ENCODE measurements at places on chromosomes 7 and 10. TPM values are rescaled to one million over a fixed set of nuclear protein-coding genes. Genes with fewer than 3 reads are reported as not detected.

GRCh38 chr10:103691723-103692435 lies 163.5 kb downstream of the SH3PXD2A start:
- no peaks in the 10 kb centered on the region for H3K27me3 ChIP-seq
- no peak for DNase-seq
- H3K4me1 ChIP-seq: peaks cover 20% of the 10 kb centered on the region

GRCh38 chr10:88477343-88478085 lies 105.6 kb downstream of the RNLS start:
- H3K27ac ChIP-seq: no peak overlapping the region
- DNase-seq: no peak

DNA sequence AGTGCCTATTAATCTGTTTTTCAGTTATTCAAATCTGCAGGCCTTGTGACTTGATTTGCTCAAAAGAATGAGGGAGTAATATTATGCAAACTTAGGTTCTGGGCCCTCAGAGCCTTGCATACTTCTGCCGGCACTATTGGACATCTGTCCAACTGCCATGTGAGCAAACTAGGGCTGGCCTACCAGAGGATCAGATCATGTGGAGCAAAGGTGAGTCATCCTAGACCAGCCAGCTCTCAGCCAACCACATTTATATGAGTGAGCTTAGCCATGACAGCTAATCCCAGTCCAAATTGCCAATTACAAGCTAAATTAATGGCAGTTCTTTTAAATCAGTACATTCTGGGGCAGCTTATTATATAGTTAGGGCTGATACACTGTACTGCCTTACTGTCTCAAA lies 69.6 kb downstream of the SDHAF3 start:
- H3K4me1 ChIP-seq: no peaks in the 10 kb centered on the region
- DNase-seq: no peak
- no peak overlapping the region for H3K27ac ChIP-seq
- no peak overlapping the region for H3K4me3 ChIP-seq
- no peaks in the 10 kb centered on the region for H3K27me3 ChIP-seq

- H3K27me3 ChIP-seq: no peaks in the 10 kb centered on the region
- peaks cover 4% of the 10 kb centered on the region for H3K36me3 ChIP-seq
- peak; percentile 95 for DNase-seq
These were observed 15.4 kb downstream of the CTBP2 start for GRCh38 chr10:125144693-125145623.

Gene ITPRID1
- total RNA-seq: not detected

DNA sequence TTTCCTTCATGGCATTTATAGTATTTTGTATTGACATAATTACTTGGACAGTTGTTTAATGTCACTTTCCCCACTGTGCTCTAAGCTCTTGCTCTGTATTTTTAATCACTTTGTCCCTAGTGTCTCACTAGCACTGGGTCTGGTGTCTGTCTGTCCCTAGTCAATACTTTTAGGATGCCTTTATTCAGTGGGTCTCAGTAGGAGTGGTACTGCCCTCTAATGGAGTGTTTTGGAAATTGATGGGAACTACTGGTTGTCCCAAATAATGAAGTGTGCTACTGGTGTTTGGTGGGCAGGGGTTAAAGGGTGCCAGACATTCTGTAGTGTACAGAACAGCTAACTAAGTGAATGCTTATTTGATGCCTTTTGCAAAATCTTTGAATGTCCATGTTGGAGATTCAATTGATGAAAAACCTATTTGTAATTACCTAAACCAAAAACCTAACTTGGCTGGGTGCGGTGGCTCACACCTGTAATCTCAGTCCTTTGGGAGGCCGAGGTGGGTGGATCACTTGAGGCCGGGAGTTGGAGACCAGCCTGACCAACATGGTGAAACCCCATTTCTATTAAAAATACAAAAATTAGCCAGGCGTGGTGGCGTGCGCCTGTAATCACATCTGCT lies 33.3 kb downstream of the CDK14 start:
- no peaks in the 10 kb centered on the region for H3K36me3 ChIP-seq
- no peak overlapping the region for H3K4me3 ChIP-seq
- H3K27me3 ChIP-seq: no peaks in the 10 kb centered on the region

GRCh38 chr10:3107426-3107961 lies 40.1 kb downstream of the PFKP start:
- H3K36me3 ChIP-seq: peaks cover 74% of the 10 kb centered on the region
- peak overlapping the region; percentile 97 for H3K27ac ChIP-seq
- no peaks in the 10 kb centered on the region for H3K27me3 ChIP-seq
- peak overlapping the region; percentile 12 for H3K4me3 ChIP-seq

- no peaks in the 10 kb centered on the region for H3K27me3 ChIP-seq
- H3K4me1 ChIP-seq: peaks cover 52% of the 10 kb centered on the region
- peak; percentile 87 for DNase-seq
- no peak overlapping the region for H3K4me3 ChIP-seq
These were observed 290.7 kb downstream of the CCDC3 start for GRCh38 chr10:12710594-12711349.

GRCh38 chr10:117139581-117140524 lies 1.8 kb upstream of the VAX1 start:
- H3K4me3 ChIP-seq: no peak overlapping the region
- H3K27ac ChIP-seq: no peak overlapping the region
- no peaks in the 10 kb centered on the region for H3K36me3 ChIP-seq
- DNase-seq: peak; percentile 62
- H3K27me3 ChIP-seq: peaks cover 76% of the 10 kb centered on the region

- peaks cover 10% of the 10 kb centered on the region for H3K4me1 ChIP-seq
- no peaks in the 10 kb centered on the region for H3K36me3 ChIP-seq
- H3K27me3 ChIP-seq: no peaks in the 10 kb centered on the region
- H3K27ac ChIP-seq: no peak overlapping the region
- no peak for DNase-seq
- H3K4me3 ChIP-seq: no peak overlapping the region
These were observed 32.1 kb downstream of the SGCE start for GRCh38 chr7:94623820-94624219.

- H3K4me1 ChIP-seq: peaks cover 9% of the 10 kb centered on the region
- H3K36me3 ChIP-seq: no peaks in the 10 kb centered on the region
- H3K27me3 ChIP-seq: peaks cover 11% of the 10 kb centered on the region
These were observed 3.2 kb upstream of the VSTM4 start for GRCh38 chr10:49118430-49119074.

DNA sequence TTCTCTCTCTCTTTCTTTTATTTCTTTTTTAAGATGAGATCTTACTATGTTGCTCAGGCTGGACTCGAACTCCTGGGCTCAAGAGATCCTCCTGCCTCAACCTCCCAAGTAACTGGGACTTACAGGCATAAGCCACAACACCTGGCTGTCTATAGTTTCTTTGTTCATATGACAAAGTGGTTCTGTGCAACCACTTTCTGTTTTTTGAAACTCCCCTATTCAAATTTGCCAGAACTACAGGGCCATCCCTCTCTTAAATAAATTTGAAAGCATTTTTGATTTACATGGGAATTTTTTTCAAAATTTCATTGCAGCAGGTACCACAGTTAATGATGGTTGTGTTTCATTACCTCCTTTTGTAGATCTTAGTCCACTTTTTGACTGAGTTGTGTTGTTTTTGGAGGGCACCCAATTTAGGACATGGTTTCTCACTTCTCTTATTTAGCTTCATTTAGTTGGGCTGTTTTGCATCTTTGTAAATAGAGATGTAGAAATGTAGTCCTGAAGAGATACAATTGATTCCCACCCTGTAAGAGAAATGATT lies 119.2 kb downstream of the LRRC4 start:
- no peak overlapping the region for H3K4me3 ChIP-seq
- peaks cover 11% of the 10 kb centered on the region for H3K4me1 ChIP-seq
- H3K27me3 ChIP-seq: no peaks in the 10 kb centered on the region
- DNase-seq: no peak

Gene PCLO
- under 0.01 TPM for total RNA-seq

GRCh38 chr7:10888861-10889260 lies 84.8 kb upstream of the PHF14 start:
- no peaks in the 10 kb centered on the region for H3K4me1 ChIP-seq
- H3K36me3 ChIP-seq: no peaks in the 10 kb centered on the region
- peak; percentile 83 for DNase-seq
- H3K27ac ChIP-seq: no peak overlapping the region
- no peak overlapping the region for H3K4me3 ChIP-seq

Gene LEP
- total RNA-seq: 0.36 TPM

DNA sequence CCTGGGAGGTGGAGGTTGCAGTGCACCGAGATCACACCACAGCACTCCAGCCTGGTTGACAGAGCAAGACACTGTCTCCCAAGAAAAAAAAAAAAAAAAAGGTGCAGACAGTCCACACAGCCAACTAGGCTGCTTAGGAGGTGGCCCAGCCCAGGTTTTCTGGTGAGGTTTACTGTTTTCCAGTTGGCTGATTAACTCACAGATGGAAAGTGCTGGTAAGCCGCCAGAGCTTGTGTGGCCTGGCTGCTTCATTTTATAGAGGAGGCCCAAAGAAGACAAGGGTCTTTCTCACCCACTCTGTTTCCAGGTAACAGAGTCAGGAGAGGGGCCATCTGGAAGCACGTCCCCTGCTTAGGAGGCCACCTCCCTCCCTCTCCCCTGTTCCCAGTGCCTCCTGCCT lies 6.2 kb downstream of the RHBDD2 start:
- peaks cover 53% of the 10 kb centered on the region for H3K36me3 ChIP-seq
- H3K4me1 ChIP-seq: peaks cover 10% of the 10 kb centered on the region
- no peaks in the 10 kb centered on the region for H3K27me3 ChIP-seq
- DNase-seq: no peak
- H3K4me3 ChIP-seq: no peak overlapping the region

GRCh38 chr7:106914018-106914607 lies 49.0 kb downstream of the PIK3CG start:
- H3K4me3 ChIP-seq: no peak overlapping the region
- no peaks in the 10 kb centered on the region for H3K36me3 ChIP-seq
- no peaks in the 10 kb centered on the region for H3K4me1 ChIP-seq
- no peak for DNase-seq
- H3K27me3 ChIP-seq: no peaks in the 10 kb centered on the region

Gene TMEM184A
- total RNA-seq: under 0.01 TPM

GRCh38 chr7:155213385-155213784 lies 84.3 kb upstream of the INSIG1 start:
- peak overlapping the region; percentile 82 for H3K27ac ChIP-seq
- H3K4me3 ChIP-seq: no peak overlapping the region
- H3K4me1 ChIP-seq: peaks cover 40% of the 10 kb centered on the region
- no peaks in the 10 kb centered on the region for H3K27me3 ChIP-seq

GRCh38 chr7:151461096-151461941 lies 21.4 kb upstream of the CRYGN start:
- H3K4me1 ChIP-seq: peaks cover 23% of the 10 kb centered on the region
- no peak overlapping the region for H3K4me3 ChIP-seq
- no peak for DNase-seq
- peaks cover 14% of the 10 kb centered on the region for H3K36me3 ChIP-seq
- no peaks in the 10 kb centered on the region for H3K27me3 ChIP-seq

DNA sequence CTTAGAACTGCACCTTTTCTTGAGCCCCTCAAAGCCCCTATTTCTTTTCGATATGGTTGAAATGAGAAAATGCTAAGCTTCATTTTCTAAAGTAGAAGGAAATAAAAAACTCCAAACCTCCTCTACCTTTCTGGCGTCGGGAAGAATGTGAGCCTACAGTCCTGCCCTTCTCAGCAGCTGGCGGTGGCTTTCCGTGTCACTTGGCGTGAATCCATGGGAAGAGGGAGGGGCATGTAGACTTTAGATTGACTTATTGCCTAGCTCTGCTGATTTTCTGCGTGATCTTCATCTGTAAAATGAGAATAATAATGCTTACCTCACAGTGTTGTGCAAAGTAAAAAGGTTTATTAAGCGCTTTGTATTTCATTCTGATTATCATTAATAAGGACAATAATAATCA lies 35.0 kb downstream of the PRR15 start:
- H3K27ac ChIP-seq: no peak overlapping the region
- DNase-seq: no peak
- no peaks in the 10 kb centered on the region for H3K36me3 ChIP-seq
- no peak overlapping the region for H3K4me3 ChIP-seq

DNA sequence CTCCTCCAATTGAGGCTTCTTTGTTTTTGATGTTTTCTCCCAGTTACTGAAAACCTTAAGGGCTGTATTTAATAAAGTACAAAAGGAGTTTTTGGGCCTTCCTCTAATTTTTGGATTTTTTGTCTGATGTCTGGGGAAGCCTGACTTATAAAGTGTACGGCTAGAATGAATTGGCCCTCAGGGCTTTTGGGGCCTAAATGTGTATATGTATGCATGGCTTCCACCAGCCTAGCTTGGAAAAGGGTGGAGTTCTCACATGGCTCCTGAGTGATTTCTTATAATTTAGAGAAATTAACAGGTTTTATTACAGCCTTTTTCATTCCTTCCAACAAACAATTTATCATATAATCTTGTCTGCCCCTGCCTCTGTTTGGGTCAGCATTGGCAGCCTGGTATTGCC lies 10.4 kb upstream of the TBATA start:
- H3K36me3 ChIP-seq: no peaks in the 10 kb centered on the region
- DNase-seq: no peak
- H3K27me3 ChIP-seq: peaks cover 25% of the 10 kb centered on the region
- no peak overlapping the region for H3K4me3 ChIP-seq

Gene CROT
- total RNA-seq: 20.0 TPM

Gene TMEM176A
- total RNA-seq: not detected

- no peak overlapping the region for H3K27ac ChIP-seq
- no peaks in the 10 kb centered on the region for H3K36me3 ChIP-seq
- H3K4me3 ChIP-seq: no peak overlapping the region
- H3K4me1 ChIP-seq: no peaks in the 10 kb centered on the region
- no peak for DNase-seq
These were observed 35.5 kb downstream of the RAB19 start for GRCh38 chr7:140439359-140439758.

DNA sequence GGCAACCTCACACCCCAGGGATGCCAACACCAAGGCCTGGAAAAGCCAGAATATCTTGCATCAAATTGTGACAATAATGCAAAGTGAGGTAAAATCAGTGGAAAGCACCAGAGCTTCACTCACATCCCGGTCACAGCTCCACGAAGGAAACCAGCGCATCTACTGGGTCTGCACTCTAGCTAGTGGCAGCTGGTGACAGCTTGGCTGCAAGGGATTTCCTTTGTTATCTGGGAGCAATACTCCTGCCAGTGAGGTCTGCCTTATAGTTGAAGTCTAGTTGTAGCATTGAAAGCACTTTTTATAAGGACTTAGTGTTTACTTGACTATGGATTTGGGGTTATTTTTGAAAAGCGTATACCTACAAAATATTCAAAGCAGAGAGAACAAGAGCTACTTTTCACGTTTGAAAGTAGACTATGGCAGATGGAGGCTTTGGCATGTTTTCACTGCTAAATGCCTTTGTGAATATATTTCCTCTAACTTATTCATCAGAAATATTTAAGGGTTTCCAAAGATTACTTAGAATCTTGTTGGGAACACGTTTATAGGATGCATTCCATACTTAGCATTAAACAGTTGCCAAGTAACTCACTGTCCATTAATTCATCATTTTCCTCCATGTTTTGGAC lies 26.1 kb downstream of the WDFY4 start:
- no peaks in the 10 kb centered on the region for H3K4me1 ChIP-seq
- no peaks in the 10 kb centered on the region for H3K36me3 ChIP-seq
- H3K4me3 ChIP-seq: no peak overlapping the region
- no peak for DNase-seq
- H3K27me3 ChIP-seq: peaks cover 30% of the 10 kb centered on the region
- no peak overlapping the region for H3K27ac ChIP-seq

Gene IFIT2
- 9.0 TPM for total RNA-seq

All from osteoblast (primary cell).